ENCODE measurements at places on chromosomes 5 and 9.

GRCh38 chr5:159877894-159878448 lies 38.3 kb upstream of the ADRA1B start:
- no peak for DNase-seq

DNA sequence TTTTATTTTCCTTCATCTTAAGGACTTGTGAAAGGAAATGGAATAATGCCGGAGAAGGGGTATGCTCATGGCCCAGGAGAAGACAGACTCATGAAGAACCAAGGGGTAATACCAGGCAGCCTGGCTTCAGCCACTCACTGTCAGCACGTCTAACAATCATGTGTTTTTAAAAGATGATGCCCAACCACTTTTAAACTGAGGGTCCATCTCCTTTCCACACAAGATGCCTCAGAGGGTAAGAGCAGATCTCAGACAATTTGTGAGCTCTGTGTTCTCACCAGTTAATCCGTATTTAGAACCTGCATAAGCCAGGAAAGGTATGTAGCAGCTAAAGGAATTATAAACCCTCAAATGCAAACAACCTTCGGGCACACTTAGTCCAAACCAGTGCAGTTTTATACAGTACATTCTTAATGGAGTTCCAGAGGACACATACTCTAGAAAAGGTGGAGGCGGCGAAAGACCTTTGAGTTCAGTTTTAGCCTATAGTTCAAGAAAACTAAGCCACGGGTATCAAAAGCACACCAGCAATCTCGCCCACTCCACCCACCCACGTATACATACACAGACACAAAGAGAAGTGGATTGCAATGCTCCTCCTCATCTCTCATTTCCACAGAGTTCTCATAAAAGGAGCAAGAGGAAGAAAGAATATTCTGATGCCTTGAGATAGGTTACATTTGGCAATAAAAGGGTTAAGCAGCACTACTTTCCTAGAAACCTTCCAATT lies 2.6 kb downstream of the DIAPH1 start:
- DNase-seq, result no peak

DNA sequence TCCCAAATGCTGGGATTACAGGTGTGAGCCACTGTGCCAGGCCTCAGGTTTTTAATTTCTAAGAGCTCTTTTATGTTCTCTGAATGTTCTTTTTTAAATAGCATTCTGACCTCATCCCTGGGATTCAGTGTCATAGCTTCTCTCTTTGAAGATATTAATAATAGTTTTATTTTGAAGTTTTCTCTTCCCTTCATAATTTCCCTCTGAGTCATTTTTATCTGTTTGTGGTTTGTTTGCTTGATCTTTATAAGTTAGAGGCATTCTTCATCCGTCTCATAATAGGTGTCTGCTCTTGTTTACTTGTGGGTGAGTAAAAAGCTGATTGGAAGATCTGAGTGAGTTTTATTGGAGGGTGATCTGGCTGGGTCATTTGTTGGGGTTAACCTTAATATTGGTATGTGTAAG lies 12.5 kb upstream of the MAMDC2 start:
- DNase-seq, result no peak

DNA sequence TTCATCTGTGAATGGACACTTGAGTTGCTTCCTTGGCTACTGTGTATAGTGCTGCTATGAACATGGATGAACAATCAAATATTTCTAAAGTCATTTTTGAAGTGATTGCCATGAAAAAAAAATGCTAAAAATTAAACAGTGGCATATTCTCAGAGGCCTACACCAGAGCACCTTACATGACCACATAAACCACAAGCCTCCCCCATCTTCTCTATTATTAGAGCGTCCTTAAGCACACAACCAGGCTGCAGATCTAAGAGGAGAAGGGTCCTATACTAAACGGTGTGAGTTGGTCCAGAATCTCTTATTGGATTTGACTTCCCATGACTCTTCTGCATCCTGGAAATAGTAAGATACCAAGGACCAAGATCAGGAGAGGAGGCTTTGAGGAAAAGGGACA lies 34.3 kb downstream of the PCA3 start:
- peak; percentile 39 for DNase-seq

DNA sequence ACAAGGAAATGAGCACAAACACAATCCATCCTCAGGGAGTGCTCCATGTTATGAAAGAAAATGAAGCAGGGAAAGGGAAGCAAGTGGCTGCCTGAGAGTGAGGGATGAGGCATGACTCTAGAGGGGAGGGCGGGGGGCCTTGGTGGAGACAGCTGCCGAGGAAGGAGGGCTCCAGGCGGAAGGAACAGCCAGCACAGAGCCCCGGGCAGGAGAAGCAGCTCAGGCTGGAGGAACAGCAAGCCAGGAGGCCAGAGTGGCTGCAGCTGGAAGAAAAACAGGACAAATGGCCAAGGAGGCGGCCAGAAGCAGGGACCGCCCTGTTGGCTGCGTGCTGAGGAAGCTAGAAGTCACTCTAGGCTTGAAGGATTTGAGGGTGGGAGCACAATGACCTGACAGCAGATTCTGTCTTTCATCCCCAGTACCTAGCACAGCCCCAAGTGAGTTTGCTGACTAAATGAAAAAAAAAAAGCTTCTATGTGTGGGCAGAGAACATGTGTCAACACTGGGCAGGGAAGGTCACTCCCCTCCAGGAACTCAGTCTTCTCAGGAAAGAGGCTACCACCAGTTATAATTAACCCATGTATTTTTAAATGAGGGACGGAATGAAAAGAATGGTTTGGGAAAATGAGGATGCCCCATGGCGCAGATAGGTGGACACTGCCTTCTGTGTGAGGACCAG lies 142.8 kb downstream of the DCP2 start:
- no peak for DNase-seq

GRCh38 chr5:22988937-22989336 lies 135.8 kb upstream of the CDH12 start:
- DNase-seq, result no peak

DNA sequence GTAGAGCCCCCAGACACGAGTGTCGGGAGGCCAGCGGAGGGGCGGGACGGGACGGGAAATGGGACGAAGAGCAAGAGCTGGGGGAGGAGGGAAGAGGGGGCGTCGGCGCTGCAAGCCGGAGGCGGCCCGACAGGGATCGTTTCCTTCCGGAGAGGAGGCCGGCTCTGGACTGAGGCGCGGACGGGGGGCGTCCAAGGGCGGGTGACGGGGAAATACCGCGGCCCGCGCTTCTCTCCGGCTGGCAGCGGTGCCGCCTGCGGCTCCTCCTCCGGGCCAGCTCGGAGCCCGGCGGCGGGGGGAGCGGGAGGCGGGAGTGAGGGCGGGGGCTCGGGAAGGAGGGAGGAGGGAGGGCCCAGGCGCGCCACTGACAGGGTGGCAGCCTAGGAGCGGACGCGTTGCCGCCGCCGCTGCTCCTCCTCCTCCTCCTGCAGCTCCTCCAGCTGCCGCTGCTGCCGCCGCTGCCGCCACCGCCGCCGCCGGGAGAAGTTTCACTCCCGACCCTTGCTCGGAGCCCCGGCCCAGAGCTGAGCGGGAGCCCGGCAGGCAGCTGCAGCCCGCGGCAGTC lies at the start of gene CHSY3:
TSS of gene CHSY3 (plus strand) at position 364 of the 565 bp plus-strand sequence.
- peak; percentile 40 for DNase-seq

- no peak for DNase-seq
Observed at GRCh38 chr5:146825033-146825432, 53.5 kb downstream of the PPP2R2B start.

DNA sequence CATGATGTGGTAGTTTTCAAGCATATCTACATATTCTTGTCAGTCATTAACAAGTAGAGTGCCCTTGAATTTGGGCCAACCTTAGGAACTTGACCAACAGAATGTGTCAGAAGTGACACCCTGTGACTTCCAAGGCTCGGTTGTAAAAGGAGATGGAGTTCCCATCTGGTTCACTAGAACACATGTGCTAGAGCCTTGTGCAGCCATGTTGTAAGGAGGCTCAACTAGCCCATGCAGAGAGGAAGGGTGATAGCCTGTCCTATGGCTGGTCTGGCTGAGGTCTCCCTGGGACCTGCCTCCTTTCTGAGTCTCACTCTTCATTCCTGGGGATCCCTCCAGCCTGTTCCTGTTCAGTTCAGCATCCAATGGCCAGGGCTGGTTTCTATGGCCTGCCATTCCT lies 28.1 kb upstream of the HRH2 start:
- no peak for DNase-seq
